Putamen (tissue), 1 donor: ENCODE measurements at places on chromosomes 16 and 17.

GRCh38 chr16:29784901-29785500 is 5.5 kb upstream of the KIF22 start:
- no peak for DNase-seq

GRCh38 chr17:77869041-77869599 is 89.4 kb upstream of the TNRC6C start:
- no peak for DNase-seq

DNA sequence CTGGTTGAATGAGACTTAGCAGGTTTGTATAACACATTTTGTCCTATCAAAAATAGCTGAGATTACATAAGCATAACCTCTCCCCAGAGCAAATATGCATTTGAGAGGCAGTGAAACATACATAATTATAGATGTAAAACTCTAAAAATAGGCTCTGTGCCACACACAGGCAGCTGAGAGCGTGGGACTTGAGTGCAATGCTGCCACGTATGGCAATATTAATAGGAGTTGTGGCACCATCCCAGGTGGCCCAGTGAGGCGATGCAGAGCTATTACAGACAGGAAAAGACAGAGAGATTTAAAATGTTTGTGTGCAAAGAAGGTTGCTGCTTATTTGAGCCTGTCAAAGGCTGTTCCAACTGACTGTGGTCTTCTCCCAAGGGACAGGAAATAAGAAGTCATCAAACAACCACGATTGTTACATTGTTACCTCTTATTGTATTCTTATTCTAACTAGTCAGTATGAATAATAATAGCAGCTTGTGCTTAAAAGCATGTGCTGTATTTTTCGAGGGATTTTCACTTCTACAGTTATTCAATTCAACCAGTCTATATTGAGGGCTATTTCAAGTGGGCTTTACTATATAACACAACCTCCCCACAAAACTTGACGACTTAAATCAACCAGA is 116.5 kb downstream of the SALL1 start:
- DNase-seq = peak; percentile 68

GRCh38 chr16:66996983-66997358 is 8.6 kb downstream of the CES4A start:
- no peak for DNase-seq

DNA sequence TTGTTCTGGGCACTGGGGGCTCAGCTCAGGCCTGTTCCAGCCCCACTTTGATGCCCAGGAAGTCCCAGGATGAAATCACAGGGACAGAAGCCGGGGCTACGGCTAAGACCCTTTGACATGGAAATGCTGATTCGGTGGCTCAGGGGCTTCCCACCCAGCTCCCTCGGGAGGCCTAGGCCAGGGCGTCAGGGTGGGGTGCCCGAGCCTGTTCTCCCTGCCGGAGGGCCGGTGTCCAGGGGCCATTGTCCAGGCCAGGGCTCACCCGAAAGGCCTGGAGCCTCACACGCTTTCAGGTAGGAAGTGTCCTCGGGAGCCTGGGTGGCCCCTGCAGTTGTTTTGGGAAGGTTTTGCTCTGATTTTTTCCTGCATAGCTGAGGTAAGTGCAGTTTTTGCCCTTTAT is 34.0 kb downstream of the METRNL start:
- no peak for DNase-seq

DNA sequence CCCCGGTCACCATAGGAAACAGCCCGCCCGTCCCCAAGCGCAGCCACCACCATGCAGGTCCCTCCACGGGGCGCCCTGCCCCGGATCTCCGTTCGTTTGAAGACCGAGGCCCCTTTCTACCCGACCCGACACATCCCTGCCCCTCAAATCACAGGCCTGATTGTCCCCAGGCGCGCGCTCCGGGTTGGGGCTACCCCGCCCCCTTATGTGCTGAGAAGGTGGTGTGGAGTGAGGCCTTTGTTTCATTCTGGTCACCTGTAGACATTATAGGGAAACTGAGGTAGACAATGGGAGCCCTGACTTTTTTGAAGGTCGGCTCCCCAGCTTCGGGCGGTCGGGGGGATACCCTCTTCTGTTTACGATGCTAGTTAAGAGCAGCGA is 763 bp upstream of the ACTG1 start:
- DNase-seq = no peak

DNA sequence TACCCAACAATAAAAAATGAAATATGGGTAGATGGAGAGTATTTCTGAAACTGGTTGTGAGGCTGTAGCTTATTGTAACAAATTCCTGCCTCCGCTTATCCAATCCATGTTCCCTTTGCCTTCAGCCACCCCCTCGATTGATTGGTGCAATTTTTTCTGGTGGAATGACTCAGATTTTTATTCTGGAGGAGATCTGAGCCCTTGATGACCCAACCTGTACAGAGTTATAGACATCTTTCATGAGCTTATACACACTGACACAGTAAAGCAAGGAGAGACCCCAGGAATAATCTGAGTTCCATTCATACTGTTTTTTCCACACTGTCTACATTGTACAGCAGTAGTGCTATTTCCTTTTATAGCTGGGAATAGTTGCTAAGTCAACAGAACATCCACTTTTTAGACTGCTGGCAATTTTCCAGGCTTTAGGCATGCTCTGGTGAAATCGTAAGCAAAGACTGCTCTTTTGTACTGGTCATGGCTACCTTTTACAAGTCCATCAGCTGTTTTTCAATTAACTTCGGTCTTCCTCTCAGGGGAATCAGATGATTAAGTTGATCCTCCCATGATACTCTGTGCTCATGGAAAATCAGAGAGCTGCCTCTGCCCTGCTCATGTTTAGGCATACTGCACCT is 30.1 kb downstream of the CCL4 start:
- no peak for DNase-seq

DNA sequence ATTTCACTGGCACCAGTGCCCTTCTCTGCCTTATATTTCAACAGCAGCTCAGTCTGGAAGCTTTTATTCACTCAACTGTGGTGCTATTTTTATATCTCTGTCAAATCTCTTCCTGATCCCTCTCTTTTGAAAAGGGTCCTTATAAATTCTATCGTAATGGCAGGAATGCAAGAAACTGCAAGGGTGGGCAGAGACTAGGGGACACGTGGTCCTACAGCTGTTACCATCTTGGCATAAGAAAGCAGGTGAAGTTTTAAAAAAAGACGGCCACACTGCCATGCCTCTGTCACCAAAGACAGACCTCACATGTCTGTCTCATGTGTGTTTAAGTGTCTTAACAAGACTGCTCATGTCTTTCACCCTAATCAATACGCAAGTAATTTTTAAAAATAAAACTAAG is 368.4 kb upstream of the CDH11 start:
- no peak for DNase-seq
